Kasumi-1 (cell line): ENCODE measurements at places on chromosomes 3 and 15.
A peak's percentile ranks its signal among the peaks of the same experiment; 100 is the strongest.

GRCh38 chr3:9897408-9898372, 5.0 kb upstream of the IL17RE start:
- DNase-seq = no peak

- no peak for DNase-seq
Measured at GRCh38 chr3:55780913-55781312, 293.8 kb upstream of the WNT5A start.

DNA sequence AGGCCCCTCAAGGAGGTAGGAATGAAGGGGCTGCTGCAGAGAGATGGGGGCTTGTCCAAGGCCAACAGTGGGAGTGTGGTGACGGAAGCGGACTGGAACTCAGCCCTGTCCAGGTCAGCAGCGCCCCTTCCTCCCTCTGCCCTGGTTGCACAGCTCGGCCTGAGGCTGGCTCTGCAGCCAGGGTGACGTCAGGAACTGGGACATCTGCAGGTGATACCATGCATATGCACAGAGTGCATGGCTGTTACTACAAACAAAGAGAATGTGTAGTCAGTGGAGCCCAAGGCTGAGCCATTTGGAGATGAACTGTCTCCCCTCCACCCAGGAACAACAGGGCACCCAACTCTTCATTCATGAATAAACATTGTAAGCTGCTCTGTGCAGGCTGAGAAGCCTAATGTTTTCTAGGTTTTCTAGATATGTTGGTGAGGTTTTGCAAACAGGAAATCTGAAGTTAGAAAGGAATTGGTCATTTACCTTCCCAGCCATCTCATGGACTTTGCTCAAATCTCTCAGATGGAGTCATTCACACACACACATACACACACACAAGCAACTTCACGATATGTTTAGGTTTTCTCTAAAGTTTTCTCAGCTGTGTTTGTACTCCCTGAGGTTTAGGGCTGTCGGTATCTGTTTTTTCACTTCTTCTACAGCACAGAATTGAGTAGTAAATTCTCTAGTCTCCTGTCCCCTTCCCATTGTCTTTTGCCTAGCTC, 117.2 kb downstream of the TLE3 start:
- no peak for DNase-seq

DNA sequence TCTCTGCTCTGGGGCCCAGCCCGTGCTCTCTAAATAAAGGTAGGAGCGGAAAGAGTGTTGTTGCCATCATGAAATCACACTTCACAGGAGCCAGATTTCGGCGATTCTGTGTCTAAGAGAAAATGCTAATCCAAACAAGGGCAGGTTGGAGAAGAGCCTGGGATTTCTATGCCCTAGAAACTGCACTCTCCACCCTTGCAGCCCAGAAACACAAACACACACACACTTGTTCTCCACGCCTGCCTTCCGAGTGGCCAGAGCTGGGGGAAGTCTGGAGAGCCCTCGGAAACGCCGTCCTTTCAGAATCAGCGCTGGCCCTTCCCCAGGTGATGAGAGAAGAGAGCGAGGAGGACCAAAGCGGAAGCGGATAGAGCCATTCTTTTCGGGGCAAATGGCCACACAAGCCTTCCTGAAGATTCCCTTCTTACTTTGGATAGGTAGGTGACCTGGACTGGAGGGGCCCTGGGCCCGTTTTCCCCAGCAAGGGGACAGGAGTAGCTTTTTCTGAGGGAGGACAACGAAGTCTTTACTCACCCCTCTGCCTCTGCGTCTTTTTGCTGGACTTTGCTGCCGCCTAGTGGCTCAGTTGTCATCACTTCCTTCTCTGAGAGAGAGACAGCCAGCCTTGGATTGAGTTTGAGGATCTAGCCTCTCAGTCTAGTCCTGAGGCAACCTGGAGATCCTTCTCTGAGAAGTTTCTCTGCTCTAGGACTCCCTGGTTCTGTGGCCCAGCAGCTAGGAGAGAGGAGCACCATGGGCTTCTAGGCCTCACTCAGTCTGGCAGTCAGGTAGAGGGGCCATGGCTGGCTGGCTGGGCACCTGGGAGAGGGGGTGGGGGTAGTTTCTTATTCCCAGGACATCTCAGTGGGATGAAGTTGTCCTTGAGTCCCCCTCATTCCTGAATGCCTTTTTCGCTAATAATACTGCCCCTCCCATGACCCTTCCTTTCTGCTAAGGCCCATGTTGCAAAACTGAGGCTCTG, 37.7 kb downstream of the SENP8 start:
- DNase-seq = peak; percentile 85
